ENCODE measurements at places on chromosomes 1 and 21.

DNA sequence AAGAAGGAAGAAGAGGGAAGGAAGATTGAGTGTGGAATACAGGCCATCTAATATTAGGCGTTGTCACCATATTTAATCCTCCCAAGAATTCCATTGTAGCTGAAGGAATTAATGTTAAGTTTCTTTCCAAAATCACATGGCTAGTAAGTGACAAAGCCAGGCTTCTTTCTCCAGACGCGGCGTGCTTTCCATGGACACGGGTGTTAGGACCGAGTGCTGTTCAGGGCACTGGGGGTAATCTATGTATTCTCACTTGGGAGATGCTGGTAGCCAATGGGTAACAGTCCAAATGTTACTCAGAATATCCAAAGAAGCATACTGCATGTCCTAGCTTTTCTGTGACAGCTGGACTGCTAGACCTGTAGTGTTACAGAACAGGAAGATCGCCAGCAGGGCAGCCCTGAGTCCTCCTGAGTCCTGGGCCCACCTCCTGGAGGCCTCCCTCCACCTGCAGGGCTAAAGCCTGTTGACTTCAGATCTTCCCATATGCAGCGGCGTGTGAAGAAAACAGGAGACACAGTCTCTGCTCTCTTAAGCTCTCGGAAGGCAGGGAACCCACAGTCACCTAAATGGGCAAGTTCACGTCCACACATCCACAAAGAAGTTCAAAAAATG lies 5.3 kb downstream of the IGSF9 start:
- DNase-seq, result no peak

GRCh38 chr1:220900842-220901241 lies 21.6 kb downstream of the HLX start:
- no peak for DNase-seq

- no peak for DNase-seq
These were observed 494.0 kb downstream of the KCNT2 start for GRCh38 chr1:196114193-196114592.

GRCh38 chr21:32140604-32141317 lies 138.1 kb downstream of the MIS18A start:
- DNase-seq, result no peak

GRCh38 chr1:67945733-67946374 lies 104.6 kb downstream of the DIRAS3 start:
- DNase-seq, result no peak

GRCh38 chr1:58896246-58897183 lies 112.7 kb upstream of the JUN start:
- no peak for DNase-seq

- no peak for DNase-seq
These were observed 77.4 kb upstream of the BMP8A start for GRCh38 chr1:39413902-39414528.

GRCh38 chr1:153527683-153528040 lies 8.1 kb downstream of the S100A6 start:
- no peak for DNase-seq

GRCh38 chr1:198435056-198435455 lies 105.4 kb downstream of the ATP6V1G3 start:
- no peak for DNase-seq

DNA sequence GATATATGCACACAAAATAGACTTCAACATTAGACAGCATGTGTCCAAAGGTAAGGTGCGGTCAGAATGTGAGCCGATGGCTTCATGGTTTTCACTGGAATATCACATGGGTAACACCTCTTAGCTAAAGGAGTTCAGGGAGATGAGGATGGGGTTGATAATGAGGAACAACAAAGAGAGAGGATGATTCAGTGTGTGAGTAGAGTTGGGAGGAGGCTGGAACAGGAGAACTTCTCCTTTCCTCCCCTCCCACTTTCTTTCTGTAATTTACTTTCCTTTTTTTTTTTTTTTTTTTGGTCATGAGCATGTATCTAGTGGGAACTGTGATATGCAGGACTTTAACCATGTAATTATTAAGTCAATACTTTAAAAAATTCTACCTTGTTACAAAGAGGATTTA lies 99.4 kb downstream of the FASLG start:
- no peak for DNase-seq

GRCh38 chr1:234170622-234171021 lies 202.6 kb upstream of the COA6 start:
- DNase-seq, result peak; percentile 90

DNA sequence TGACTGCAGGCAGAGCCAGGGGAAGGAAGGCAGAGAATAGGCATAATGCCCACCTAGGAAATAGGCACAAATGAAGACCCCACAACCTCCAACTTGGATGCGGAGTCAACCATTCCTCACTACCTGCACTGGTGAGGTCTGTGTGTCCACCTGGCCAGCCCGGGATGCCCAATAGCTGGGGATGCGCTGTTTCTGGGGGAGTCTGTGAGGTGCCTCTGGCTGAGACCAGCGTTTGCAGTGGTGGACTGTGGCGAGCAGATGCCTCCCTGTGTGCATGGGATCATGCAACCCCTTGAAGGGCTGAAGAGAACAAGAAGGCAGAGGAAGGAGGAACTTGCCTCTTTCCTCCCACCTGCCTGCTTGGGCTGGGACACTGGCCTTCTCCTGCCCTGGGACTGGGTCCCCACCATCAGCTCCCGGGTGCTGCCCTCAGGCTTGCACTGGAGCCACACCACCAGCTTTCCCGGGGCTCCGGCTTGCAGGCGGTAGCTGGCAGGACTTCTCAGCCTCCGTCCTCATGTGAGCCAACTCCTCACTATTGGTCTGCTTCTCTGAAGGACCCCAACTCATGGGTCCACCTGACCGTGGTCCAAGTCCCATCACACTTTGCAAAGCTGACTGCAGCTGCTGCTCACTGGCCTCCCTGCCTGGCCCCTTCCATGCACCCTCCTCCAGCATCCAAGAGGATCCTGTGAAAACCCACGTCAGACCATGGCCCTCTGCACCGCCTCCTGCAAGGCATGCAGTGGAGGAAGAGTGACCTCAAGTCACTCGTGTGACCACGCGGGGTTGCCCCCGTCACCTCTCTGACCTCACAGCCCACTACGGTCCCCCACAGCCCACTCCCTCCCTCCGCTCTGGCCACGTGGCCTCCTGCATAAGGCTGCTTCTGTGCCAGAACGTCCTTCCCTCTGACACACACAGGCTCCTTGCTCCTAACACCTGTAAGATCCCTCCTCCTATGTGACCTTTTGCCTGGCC lies 2.7 kb upstream of the PDE9A start:
- DNase-seq, result no peak
